ENCODE measurements at places on chromosomes 11 and 22. TPM values are rescaled to one million over a fixed set of nuclear protein-coding genes. Genes with fewer than 3 reads are reported as not detected.

Gene OR5B12
- total RNA-seq = not detected

Gene CD3E
- not detected for total RNA-seq

Gene FXYD2
- total RNA-seq = not detected

Gene C11orf16
- not detected for total RNA-seq

Gene SLC22A8
- not detected for total RNA-seq

Gene MFNG
- 0.09 TPM for total RNA-seq

Gene OR51B2
- total RNA-seq = 0.18 TPM

Gene CDHR5
- not detected for total RNA-seq

Gene TRPM5
- total RNA-seq = not detected

Gene DEPDC7
- 7.4 TPM for total RNA-seq

Gene OR5D16
- not detected for total RNA-seq

Gene SIK2
- total RNA-seq = 9.7 TPM

Gene MTA2
- 110 TPM for total RNA-seq

Gene RIMBP3B
- total RNA-seq = 0.14 TPM

Gene SERHL2
- 4.4 TPM for total RNA-seq

Gene C22orf23
- 0.14 TPM for total RNA-seq

Gene RAB38
- total RNA-seq = 1.4 TPM

Gene CPSF7
- total RNA-seq = 8.1 TPM

Gene OR6M1
- not detected for total RNA-seq

Gene ST13
- total RNA-seq = 309 TPM

Gene TRIM29
- total RNA-seq = 0.57 TPM

Gene GGTLC2
- total RNA-seq = not detected

Gene OLFML1
- total RNA-seq = 3.1 TPM

Gene PRG2
- total RNA-seq = 0.55 TPM

Gene RBMXL2
- not detected for total RNA-seq

Gene ASPHD2
- total RNA-seq = 2.5 TPM

Gene LMNTD2
- 0.28 TPM for total RNA-seq

Gene ACRV1
- total RNA-seq = not detected

Gene TUBA8
- total RNA-seq = 0.43 TPM

Gene RNF214
- 7.9 TPM for total RNA-seq

Gene SHISAL1
- total RNA-seq = 17.5 TPM

Gene SYT12
- 0.55 TPM for total RNA-seq

Gene SOX6
- 1.00 TPM for total RNA-seq

Gene DTX4
- total RNA-seq = 3.6 TPM

Gene ANKK1
- total RNA-seq = under 0.01 TPM

Gene FOLH1
- total RNA-seq = 0.14 TPM

Gene WNT7B
- not detected for total RNA-seq

All from smooth muscle cell of bladder (primary cell).